Nephron progenitor cell (in vitro differentiated cells): ENCODE measurements at places on chromosomes 1 and 21.

DNA sequence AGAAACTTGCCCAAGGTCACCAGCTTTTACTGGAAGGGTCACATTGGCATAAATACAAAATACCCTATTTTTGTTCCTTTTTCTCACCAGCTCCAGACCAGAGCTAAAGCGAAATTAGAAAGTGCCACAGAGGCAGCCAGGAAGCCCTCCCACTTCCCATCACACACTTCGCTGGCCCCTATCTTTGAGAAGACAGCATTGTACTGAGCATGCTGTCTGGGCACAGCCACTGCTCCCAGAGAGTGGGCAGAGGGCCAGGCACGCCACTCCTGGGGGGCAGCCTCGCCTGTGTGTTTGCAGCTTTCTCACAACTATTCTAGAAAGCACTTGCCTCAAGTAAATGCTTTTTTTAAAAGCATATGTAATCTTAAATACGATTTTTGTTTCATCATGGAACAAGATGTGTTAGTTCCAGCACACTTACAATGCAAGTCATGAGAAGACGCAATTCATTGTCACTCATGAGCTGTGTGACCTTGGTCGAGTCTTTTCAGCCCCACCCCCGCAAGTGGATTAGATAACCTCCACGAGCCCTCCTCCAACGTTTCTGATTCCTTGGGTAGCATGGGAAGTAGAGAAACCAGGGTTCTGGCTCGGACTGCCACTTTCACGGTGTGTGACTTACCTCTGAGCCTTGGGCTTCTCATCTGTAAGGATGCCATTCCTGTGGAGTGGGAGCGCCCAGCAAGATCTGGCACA, 25.7 kb upstream of the EPHA8 start:
- DNase-seq: no peak

DNA sequence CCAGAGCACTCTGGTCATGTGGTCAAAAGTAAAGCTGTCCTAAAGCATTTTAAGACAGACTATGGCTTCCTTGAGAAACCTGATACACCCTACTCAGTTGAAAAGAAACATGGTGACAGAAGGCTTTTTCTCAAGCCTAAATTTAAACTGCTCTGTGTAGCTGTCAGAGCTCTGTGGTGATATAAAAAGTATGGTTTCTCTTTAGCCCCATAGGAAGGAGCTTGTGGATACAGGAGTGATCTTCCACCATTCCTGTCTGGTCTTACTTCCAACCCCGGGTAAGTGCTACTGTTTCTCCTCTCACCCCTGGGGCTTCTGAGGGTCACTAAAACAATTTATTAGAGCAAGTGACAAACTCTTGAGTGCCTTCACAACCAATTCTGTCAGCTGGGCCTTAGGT, 8.5 kb downstream of the TP53BP2 start:
- no peak for DNase-seq

DNA sequence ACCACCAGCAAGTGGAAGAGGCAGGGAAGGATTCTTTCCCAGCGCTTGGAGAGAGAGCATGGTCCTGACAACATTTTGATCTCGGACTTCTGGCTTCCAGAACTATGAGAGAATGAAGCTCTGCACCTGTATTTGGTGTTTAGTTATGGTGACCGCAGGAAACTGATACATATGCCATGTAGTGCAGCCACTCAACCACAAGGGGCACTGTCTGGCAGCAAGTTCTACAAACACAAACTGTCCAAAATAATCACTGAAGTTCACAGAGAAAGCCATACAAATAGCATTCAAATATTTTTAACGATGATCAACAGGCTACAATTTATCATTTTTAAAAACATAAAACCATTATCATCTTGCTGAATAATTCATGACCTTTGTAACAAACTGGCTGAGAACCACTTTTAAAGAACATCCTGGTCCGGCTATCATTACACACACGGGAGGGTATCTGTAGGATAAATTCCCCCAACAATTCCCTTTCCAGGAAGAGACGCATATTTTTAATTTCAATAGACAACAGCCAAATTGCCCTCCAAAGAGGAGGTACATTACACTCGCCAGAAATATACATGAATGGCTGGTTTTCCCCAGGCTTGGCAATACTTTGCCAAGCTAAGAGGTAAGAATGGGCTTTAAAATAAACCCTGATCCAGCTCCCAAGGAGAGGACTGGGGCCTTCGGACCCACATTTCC, 9.2 kb upstream of the CBR3 start:
- DNase-seq: peak; percentile 63

DNA sequence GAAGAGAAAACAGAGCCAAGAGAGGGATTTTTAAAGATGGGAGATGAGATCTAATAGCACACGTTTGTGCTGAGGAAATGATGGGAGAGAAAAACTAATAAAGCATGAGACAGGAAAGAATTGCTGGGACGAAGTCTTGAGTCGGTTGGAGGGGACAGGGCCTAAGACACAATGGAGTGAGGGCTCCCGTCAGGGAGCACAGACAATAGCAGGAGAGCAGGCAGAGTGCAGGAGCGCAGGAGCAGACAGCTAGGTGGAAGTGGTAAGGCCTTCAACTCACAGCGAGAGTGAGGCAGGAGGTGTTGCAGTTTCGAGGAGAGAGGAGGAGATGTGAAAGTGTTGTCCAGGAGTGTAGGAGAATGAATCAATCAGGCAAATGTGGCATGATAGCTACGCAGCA, 59.9 kb upstream of the SOX13 start:
- no peak for DNase-seq

GRCh38 chr1:27581823-27582243, 22.1 kb downstream of the AHDC1 start:
- no peak for DNase-seq

GRCh38 chr1:15540186-15540585, 13.5 kb downstream of the DNAJC16 start:
- DNase-seq: no peak

- no peak for DNase-seq
Observed at GRCh38 chr1:15344800-15345704, 64.6 kb upstream of the EFHD2 start.

DNA sequence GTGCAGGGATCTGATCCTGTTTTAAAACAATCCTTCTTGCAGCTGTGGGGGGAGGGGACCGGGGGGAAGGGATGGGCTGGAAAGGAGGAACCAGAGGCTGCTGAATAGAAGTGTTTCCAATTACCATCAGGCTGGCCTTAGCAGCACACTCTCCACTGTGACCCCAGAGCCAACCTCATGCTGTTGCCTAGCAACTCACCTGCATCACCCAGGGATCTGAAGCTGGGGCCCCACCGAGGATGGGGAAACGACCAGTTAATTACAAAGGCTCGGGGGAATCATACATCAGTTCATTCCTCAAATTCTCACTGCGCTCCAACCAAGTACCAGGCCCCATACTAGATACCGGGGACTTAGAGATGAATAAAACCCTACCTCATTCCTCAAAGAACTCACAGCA, 11.9 kb upstream of the GPX7 start:
- peak; percentile 65 for DNase-seq

DNA sequence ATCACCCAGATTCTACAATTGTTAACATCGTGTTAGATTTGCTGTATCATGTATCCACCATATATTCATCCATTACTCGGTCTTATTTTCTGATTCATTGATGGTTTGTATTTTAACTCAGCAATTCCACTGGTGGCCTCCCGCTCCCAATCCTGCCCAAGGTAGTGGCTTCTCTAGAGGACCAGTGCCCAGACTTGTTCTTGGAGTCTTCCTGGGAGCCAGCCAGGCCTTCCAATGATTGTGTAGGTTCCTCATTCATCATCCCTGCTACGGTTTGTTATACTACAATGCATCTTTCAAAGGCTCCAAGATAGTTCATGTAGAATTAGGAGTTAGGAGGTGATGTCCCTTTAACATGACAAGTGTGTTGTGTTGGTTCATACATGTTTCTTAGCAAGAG, 451.1 kb downstream of the SETD4 start:
- no peak for DNase-seq

GRCh38 chr1:18489417-18490143, 8.8 kb downstream of the KLHDC7A start:
- no peak for DNase-seq

DNA sequence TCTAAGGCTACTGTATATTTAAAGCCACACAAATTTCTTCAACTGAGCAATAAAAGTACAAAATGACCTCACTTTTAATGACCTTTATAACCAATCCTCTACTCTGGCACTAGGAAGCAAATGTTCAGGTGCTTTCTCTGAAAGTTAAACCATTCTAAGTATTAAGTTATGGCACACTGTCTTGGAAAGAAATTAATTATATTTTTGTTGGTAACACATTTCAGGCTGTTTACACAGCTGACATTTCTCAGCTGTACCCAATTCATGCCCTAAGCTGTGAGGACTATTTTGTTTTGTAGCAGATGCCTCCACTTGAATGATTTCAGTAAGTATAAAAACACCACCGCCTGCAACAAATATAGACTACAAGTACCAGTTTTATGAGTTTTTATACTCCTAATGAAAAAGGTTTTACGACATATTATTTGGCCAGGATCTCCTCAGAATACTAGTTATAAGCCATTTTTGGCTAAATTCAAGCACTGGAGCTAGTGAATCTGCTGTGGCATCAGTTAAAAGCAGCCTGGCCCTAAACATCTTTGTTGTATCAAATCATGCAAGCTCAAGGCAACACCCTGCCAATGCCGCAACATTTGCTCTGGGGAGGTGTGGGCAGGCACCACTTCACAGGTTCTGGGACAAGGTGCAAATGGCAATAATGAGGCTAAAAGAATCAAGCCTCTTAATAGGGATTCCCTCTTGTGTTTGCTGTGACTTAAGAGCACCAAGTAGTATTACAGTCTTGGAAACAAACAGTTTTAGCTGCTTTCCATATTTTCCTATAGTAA, 228.4 kb upstream of the DMRTA2 start:
- DNase-seq: no peak

GRCh38 chr1:30538226-30538992, 185.0 kb downstream of the MATN1 start:
- DNase-seq: no peak

- DNase-seq: no peak
Observed at GRCh38 chr1:2080140-2080539, 29.9 kb downstream of the PRKCZ start.

DNA sequence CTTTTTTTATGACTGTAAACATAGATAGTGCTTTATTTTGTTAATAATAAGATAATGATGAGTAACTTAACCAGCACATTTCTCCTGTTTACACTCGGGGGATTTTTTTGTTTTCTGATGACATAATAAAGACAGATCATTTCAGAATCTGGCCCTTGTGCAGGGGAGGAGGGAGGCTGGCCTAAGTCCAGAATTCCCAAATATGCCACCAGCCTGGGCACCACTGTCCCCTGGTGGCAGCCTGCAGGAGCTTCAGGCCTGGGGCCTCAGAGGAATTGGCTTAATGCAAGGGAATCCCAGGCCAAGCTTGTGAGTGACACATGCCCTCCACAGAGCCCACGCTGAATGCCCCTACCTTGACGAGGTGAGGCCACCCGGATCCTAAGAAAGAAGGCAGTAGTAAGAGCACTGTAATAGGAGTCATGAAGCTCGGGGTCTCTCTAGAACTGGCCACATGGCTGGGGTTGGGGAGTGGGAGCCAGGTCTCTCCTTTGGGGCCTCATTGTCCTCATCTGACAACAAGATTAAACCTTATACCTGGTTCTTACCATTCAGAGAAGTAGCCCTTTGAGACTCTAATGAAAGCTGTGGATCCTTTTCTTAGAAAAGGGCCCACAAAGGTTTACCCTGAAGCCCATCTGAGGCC, 24.1 kb downstream of the ETNK2 start:
- peak; percentile 68 for DNase-seq

GRCh38 chr1:214111796-214112195, 124.0 kb downstream of the PROX1 start:
- no peak for DNase-seq

DNA sequence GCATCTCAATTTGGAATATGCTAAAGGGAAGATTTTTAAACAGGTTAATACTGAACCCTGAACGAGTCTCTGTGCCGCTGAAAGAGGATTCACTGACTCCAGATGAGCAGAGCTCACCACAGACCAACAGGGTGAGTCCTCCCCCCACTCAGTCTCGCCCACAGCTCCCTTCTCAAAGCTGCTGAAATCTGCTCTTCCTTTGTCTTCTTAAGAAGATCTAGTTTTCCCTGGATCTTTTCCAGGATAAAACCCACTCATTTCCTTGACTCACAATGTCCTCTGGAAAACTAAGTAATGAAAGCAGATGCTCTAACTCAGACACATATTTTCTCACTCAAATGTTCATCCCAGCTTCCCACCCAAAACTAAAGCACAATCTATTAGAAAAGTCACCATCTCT, 447.0 kb upstream of the PKN2 start:
- no peak for DNase-seq

GRCh38 chr1:15244813-15245212, 2.2 kb upstream of the FHAD1 start:
- no peak for DNase-seq

GRCh38 chr1:169741666-169742394, 8.0 kb upstream of the SELE start:
- no peak for DNase-seq

- DNase-seq: peak; percentile 53
Observed at GRCh38 chr1:230130172-230130944, 63.3 kb downstream of the GALNT2 start.

- no peak for DNase-seq
Observed at GRCh38 chr1:15764269-15764764, 5.7 kb downstream of the FBLIM1 start.

GRCh38 chr1:43007377-43008114, 48.9 kb upstream of the SLC2A1 start:
- DNase-seq: peak; percentile 64

DNA sequence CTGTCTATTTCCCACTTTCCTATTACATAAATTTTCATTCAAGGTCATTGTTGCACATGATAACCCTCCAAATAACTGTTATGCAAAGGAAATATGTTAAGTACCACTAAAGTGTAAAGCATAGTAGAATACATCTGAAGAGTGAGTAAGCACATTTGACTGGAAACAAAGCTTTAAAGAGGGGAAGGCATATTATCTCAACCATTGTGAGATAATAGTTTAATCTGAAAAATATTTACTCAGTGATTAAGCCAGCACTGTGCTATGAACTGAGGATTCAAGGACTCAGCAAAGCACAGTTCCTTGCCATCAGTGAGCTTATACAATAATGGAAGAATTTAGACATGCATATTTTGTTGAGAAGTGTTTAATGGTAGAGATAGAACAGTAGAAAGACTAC, 127.4 kb downstream of the HMCN1 start:
- DNase-seq: no peak
